Gastrocnemius medialis (tissue), 4 donors: ENCODE measurements at places on chromosomes 5 and 9. TPM values are rescaled to one million over a fixed set of nuclear protein-coding genes. Genes with fewer than 3 reads are reported as not detected.

DNA sequence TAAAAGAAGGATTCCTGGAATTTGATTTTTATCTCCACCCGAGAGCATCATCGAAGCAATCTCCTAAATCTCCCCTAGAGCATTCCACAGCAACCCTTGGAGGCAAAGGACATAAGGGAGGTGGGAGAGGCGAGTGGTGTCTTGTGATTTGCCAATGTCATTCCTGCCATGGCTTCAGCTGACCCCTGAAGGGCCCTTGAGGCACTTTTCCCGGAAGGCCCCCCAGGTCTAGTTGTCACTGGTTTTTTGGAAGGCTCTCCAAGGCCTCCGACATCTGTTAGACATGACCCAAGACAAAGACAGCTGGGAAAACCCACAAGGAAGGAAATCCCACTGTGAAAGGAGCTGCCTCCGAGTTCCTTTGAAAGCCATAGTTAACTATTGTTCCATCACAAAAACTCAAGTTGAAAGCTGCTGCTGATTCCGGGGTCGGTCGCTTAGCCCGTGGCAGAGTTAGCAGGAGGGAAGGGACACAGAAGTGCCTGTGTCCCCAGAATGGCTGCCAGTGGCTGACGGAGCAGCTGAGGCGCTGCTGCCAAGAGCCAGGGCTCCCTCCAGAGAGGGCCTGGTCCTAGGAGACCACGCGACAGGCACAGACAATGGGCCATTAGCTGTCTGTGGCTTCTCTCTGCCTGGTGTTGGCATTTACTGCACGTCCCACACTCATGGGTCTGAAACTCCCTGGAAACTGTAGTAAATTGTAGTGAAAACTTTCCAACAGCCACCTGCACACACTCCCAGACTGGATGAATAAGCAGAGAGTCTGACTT is 24.4 kb upstream of the TRIO start:
- no peak for DNase-seq
- no peaks in the 10 kb centered on the region for H3K27me3 ChIP-seq
- H3K36me3 ChIP-seq = no peaks in the 10 kb centered on the region
- no peak overlapping the region for H3K27ac ChIP-seq
- no peak overlapping the region for H3K4me3 ChIP-seq

- no peaks in the 10 kb centered on the region for H3K36me3 ChIP-seq
- no peaks in the 10 kb centered on the region for H3K27me3 ChIP-seq
- H3K4me3 ChIP-seq = no peak overlapping the region
- no peak for DNase-seq
- H3K27ac ChIP-seq = no peak overlapping the region
Observed at GRCh38 chr9:20940447-20941173, 90.8 kb downstream of the HACD4 start.

GRCh38 chr5:67026278-67026677 is 170.3 kb downstream of the CD180 start:
- no peak for DNase-seq
- no peaks in the 10 kb centered on the region for H3K36me3 ChIP-seq
- no peak overlapping the region for H3K27ac ChIP-seq
- H3K4me1 ChIP-seq = peaks cover 39% of the 10 kb centered on the region
- H3K4me3 ChIP-seq = no peak overlapping the region

GRCh38 chr9:88807426-88807825 is 183.8 kb upstream of the S1PR3 start:
- H3K27me3 ChIP-seq = no peaks in the 10 kb centered on the region
- no peaks in the 10 kb centered on the region for H3K4me1 ChIP-seq
- H3K27ac ChIP-seq = no peak overlapping the region
- H3K4me3 ChIP-seq = no peak overlapping the region
- no peak for DNase-seq

DNA sequence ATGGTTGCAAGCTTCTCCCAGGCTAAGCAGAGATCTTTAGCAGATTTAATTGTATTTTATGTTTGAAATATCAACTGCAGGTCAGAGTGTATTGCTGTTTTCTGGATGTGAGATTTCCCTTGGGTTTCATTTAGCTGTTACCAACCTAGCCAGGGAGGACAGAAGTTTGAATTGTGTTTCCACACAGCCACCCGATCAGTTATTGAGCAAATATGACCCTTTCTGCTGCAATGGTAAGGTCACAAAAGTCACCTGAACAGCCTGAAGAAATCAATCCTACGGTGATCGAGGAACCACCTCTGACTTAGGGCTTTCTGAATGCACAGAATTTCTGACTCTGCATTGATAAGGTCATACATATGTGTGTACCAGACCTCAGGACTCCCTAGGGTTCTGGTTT is 419.9 kb downstream of the MAN2A1 start:
- no peaks in the 10 kb centered on the region for H3K36me3 ChIP-seq
- H3K27me3 ChIP-seq = no peaks in the 10 kb centered on the region
- H3K4me3 ChIP-seq = no peak overlapping the region

GRCh38 chr5:79859588-79859987 is 131.5 kb downstream of the MTX3 start:
- H3K4me3 ChIP-seq = no peak overlapping the region
- peak overlapping the region; percentile 48 for H3K27ac ChIP-seq
- no peak for DNase-seq

DNA sequence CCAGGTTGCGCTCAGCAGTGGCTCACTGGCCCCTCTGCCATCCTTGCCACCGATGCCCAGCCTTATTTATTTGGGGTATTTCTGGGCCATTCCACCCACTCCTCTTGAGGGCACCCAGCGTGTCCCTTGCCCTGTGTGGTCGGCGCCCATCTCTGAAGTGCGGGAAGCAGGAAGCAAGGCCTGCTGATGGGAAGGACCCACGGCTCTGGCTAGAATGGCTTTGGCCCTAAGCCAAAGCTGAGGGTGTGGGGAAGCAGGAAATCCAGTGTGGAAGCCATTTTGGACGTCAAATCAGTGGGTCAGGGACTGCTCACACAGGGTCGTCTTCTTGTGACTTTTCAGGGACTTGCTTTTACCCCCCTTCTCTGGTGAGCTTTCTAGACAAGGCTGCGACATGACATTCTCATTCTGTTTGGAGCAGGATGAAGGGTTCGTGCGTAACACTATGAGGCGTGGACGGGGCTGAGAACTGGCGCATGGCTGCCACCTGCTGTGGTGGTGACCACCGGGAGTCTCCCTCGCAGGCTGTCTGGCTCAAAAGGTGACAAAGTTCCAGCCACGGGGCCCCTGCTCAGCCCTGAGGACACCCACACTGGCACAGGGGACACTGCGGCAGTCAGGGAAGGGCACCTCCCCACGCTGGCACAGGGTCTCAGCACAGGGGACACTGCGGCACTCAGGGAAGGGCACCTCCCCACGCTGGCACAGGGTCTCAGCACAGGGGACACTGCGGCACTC is 50.7 kb upstream of the NKD2 start:
- no peak for DNase-seq
- H3K4me3 ChIP-seq = no peak overlapping the region
- H3K27ac ChIP-seq = no peak overlapping the region
- no peaks in the 10 kb centered on the region for H3K36me3 ChIP-seq
- H3K4me1 ChIP-seq = peaks cover 3% of the 10 kb centered on the region
- H3K27me3 ChIP-seq = peaks cover 37% of the 10 kb centered on the region

DNA sequence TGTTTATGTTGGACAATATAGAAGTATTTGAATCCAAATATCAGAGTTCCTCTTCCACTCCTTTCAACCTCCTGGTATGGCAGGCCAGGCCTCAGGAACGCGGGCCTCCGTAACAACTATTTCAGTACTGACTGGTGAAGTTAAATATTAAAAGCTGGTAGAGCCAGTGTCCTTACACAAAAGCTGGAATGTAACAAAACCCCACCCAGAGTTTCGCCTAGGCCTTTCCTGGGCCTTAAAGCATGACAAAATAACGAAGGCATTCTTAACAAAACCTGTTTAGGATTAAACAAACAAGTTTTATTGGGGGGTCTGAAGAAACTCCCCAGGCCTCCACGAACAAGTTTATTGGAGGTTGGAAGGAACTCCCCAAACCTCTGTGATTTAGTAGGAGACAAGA is 61.6 kb upstream of the GNE start:
- DNase-seq = no peak
- H3K4me3 ChIP-seq = no peak overlapping the region
- no peaks in the 10 kb centered on the region for H3K36me3 ChIP-seq
- no peaks in the 10 kb centered on the region for H3K27me3 ChIP-seq
- no peaks in the 10 kb centered on the region for H3K4me1 ChIP-seq

DNA sequence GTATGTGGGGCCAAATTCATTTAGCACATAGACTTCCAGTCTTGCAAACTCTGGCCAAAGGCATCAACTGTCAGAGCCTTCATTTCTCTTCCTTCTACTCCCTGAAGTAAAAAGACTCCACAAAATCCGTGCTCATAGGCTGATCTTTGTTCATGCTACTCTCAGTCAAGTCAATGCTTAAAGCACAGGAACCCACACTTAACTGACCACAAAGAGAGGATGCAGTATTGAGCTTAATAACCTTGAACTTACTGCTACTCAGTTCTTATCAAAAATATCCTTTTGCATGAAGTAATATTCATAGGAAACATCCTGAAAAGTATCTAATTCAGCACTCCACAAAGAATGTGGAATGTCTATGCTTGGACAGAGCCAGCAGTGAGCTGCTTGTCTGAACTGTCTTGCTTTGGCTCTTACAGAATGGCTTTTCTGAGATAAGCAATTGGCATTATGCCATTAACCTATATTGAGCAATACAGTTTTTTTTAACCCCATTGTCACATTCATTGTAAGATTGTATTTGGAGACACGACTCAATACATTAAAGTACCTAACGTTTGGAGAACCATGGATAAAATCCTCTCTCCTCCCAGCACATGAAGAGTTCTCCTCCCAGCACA is 21.7 kb downstream of the LPAR1 start:
- no peak overlapping the region for H3K27ac ChIP-seq
- no peaks in the 10 kb centered on the region for H3K27me3 ChIP-seq
- no peaks in the 10 kb centered on the region for H3K4me1 ChIP-seq
- no peak overlapping the region for H3K4me3 ChIP-seq

- no peaks in the 10 kb centered on the region for H3K36me3 ChIP-seq
- peak overlapping the region; percentile 69 for H3K27ac ChIP-seq
- H3K4me1 ChIP-seq = peaks cover 23% of the 10 kb centered on the region
- DNase-seq = no peak
- no peaks in the 10 kb centered on the region for H3K27me3 ChIP-seq
- no peak overlapping the region for H3K4me3 ChIP-seq
Observed at GRCh38 chr5:172410160-172410559, 44.2 kb downstream of the SH3PXD2B start.

DNA sequence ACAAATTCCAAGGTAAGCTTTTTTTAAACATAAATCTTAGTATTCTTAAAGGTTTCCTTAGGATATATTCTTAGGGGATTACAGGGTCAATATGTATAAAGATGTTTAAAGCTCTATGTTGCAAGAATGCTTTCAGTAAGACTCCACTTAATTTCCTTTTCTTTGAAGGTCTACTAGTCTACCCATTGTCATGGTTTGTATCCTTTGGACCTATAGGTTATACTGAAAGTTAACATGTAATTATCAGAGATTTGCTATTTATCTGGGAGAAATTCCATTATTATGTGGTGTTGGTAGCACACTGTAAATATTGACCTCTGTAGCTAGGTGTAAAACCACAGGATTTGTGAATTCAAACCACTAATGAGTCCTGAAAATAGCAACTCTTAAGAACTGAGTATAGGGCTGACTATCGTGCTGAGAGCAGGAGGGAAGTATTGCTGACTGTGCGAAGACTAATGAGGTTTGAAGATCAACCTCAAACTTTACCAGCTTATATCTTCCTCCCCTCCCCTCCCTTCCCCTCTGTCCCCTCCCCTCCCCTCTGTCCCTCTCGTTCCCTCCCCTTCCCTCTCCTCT is 85.6 kb downstream of the GADD45G start:
- H3K27me3 ChIP-seq = no peaks in the 10 kb centered on the region
- H3K4me3 ChIP-seq = no peak overlapping the region
- H3K27ac ChIP-seq = no peak overlapping the region
- no peak for DNase-seq
- H3K4me1 ChIP-seq = peaks cover 9% of the 10 kb centered on the region
- no peaks in the 10 kb centered on the region for H3K36me3 ChIP-seq

DNA sequence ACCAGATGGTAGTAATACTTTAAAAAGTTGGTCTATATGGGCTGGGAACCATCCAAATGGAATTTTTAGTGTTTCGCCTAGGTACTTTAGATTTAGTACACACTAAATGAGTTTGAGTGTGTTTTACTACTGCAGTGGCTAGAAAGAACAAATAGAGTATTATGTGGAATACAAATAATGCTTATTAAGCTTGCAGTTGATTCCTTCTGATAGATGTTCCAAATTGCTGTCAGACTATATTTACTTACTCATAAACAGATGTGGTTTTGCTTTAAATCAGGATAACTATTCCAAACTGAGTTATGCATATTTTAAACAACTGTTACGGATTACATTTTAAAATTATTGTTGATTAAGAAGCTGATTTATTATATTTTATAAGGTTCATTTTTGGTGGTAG is 103.3 kb downstream of the ZSWIM6 start:
- DNase-seq = no peak
- H3K4me3 ChIP-seq = no peak overlapping the region
- H3K27ac ChIP-seq = no peak overlapping the region

DNA sequence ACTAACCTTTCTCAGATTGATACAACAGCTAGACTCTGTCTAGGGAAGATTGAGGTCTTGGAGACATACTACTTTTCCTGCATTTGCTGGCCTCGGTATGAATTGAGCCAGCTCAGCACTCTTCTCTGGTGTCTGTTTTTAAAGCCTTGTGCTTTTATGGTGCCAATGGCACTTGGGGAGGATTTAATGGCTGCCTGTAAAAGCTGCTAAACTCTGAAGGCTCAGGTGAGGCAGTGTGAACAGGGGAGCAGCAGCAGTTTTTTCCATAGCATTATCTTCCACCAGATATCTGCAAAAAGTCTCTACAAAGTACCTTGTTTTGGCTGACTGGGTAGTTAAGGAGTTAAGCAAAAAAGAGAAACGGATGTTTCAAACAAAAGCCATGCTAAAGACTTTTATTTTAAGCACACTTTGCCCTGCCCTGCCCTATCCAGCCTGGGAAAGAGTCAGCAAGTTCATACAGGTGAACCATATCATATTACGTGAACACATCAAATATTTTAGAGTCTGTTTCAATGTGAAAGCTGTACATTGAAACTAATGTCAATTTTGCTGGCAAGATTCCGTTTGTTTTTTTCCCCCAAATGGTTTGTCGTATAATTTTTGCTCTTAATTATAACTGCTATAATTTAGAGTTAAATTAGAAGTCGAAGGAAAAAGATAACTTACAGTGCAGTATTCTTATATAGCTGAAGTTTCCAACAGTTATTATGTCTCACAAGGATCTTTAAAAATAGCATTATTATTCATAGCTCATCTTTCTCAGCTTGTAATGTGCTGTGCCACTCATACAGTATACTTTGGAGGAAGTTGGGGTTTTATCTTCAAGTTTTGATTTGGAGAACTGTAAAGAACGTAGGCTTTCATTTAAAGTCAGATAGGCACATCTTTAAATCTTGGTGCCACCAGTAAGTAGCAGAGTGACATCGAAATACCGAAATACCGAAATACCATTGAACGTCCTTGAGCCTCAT is 424.1 kb upstream of the CD180 start:
- H3K36me3 ChIP-seq = no peaks in the 10 kb centered on the region
- peak overlapping the region; percentile 36 for H3K27ac ChIP-seq

- no peak overlapping the region for H3K4me3 ChIP-seq
- peak; percentile 91 for DNase-seq
- no peaks in the 10 kb centered on the region for H3K36me3 ChIP-seq
- H3K27me3 ChIP-seq = no peaks in the 10 kb centered on the region
Observed at GRCh38 chr5:138305797-138306196, 25.8 kb downstream of the CDC25C start.

Gene EQTN
- not detected for total RNA-seq

Gene KIF4B
- total RNA-seq = 0.10 TPM

Gene CDKN2AIPNL
- 31.4 TPM for total RNA-seq

Gene MZB1
- total RNA-seq = 0.46 TPM
